ENCODE measurements at places on chromosomes 2 and 18. TPM values are rescaled to one million over a fixed set of nuclear protein-coding genes. Genes with fewer than 3 reads are reported as not detected.
A peak's percentile ranks its signal among the peaks of the same experiment; 100 is the strongest.

The ANKRD30BL gene
- polyA plus RNA-seq, result 0.08 TPM

The MDH1B gene
- 0.28 TPM for polyA plus RNA-seq

DNA sequence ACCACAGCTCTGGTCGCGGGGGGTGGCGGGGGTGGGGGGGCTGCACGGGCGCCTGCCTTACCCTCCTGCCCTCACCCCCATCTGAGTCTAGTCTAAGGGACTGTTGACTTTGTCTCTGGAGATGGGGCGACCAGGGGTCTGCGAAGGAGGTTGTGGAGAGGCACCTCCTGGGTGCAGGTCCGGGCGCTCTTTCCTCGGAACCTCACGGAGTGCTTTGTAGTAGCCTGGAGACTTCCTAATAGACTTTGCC is 141.3 kb downstream of the MEIS1 start:
- no peak for DNase-seq

GRCh38 chr2:64288321-64289193 is 144.3 kb upstream of the PELI1 start:
- peak; percentile 71 for DNase-seq

- no peak for DNase-seq
These were observed 100.1 kb downstream of the SLC25A12 start for GRCh38 chr2:171793691-171794678.
